ENCODE measurements at places on chromosomes 5 and 9.

DNA sequence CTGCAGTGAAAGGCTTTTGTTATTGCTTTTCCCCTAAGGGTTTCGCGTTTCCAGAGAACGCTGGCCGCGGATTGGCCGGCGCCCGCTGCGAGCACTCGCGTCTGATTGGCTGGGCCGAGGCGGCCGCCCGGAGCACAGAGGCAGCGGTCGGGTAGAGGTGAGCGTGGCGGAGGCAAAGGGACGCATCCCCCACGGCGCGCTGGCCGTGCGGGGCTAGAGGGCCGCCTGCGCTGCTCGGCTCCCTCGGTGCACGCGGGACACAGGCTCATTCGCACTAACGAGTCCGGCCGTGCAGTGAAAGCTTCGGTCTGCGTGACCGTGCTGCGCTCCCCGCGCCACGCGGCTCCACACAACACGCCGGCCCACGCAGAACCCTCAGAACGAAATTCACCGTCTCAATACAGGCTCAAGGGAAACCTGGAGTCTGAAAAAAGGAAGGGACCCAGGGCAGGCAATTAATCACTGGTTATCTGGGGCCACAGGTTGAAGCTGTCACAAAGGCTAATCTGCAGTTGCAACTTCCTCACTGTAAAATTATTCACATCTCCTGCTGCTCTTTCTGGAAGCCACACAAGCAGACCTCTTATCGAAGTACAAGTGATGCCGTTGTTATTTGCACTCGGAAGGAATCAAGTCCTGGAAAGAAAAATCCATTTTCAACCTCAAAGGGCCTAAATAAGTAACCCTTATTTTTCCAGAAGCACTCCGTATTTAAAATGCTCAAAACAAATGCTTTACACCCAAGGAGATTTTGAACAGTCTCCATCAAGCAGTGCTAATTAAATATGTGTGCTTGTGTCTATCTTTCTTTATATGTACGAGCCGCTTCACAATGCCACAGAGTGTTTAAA, 94.6 kb downstream of the ZNF608 start:
- DNase-seq, result no peak

DNA sequence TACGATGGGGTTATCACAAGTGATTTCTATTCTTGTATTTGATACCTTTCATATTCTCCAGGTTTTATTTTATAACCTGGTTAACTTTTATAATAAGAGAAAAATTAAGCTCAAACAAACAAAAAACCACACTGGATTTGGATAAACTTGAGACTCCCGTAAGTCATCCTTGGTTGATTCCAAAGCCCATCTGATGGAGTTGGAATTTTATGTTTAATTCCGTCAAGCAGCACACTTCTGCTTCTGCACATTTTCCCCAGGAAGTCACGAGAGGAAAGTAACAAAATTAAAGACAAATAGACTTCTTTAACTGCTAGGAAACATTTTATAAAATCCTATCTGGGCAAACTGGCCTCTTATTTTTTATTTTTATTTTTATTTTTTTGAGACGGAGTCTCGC, 207.9 kb downstream of the NXNL2 start:
- DNase-seq, result no peak

DNA sequence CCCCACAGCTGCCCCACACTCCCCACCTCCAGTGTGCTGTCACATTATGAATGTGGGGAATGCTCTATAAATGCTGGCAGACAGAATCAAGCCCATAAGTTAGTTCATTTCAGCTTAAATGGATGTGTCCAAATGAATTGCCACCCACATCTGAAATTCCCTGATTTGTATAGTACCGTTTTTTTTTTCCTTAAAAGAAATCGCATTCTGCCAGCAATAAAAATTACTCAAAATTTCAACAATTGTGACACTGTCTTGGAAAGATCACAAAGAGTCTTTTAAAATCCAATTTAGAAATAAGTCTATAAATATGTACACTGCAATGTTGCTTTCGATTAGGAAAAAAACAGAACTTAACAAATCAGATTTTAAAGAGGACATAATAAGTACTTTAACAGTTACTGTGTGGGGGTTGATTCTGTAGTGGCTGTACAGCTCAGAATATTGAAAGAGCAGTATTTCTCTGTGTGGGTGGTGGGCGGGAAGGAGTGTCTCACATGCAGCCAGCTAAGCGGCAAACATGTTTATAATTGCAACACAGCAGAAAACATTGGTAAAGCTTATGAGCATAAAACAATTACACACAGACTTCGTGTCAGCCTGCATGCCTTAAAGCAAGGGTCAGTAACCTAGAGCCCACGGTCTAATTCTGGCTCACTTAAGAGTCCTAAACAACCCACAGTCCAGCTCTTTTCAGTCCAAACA, 24.9 kb upstream of the CSNK1G3 start:
- DNase-seq, result no peak

- DNase-seq, result no peak
Observed at GRCh38 chr9:38226491-38226951, 157.5 kb upstream of the SHB start.

- no peak for DNase-seq
Observed at GRCh38 chr5:11596657-11597071, 307.6 kb downstream of the CTNND2 start.

DNA sequence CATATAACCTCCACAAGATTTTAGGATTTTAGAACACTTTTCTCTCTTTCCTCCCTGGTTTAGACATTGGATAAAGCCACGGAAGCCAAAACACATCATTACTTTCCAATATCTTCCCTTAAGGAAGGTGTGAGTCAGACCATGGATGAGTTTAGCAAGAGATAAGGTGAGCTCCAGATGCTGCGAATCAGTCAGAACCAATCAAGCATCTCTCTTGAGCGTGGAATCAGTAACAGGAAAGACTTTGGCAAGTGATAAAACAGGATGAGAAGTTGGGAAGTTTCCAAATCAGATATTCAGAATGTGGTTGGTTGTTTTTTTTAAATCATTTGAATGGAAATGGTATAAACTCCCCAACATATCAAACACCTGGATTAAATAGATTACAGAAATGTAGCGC, 397.8 kb downstream of the EFNA5 start:
- DNase-seq, result no peak

DNA sequence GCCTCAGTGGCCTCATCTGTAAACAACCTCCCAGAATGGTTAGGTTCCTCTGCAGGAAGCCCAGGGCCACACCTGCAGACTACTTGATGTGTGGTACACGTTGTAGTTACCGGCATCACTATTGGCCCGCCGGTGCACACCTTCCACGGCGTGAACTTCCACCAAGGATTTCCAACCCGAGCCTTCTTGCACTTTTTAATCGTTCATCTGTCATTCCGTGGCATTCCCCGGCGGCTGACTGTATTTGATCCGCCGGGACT, 5.3 kb upstream of the TRIM41 start:
- DNase-seq, result no peak

DNA sequence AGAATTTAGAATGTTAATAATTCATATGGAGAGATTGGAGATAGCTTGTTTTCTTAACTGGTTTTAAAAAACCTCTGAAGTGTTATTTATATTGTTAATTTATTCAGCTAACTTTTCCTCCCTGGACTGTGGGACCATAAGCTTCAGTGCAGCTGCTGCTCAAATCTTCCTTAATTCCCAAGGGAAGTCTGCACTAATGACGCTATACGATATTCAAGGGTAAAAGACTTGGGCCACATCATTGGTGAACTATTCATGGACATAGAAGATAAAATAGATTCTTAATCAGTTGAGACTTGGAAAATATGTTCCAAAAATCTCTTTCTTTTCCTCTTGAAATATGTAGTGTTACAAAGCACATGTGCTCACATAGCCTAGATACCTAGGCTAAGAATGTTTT, 31.1 kb upstream of the GAS1 start:
- no peak for DNase-seq

- no peak for DNase-seq
Observed at GRCh38 chr5:62115014-62115413, 191.0 kb upstream of the KIF2A start.

DNA sequence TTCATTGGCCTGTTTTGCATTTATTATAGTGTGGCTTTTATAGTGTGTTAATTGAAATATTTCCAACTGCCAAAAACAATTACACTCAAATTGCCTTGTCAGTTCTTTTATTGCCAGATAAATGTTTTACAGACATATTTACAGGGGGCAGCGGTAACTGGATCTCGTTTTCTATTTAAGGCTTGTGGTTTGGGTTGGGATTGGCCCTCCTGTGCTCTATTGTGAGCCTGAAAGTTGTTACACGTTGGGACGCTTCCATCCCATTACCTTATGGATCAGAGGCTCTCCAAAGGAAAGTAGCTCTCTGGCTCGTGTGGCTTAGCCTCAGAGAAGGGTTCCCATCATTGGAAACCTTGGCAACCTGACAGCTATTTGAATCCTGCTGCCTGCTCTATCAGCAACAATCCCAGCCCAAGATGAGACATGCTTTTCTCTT, 20.8 kb downstream of the DNAI1 start:
- no peak for DNase-seq

DNA sequence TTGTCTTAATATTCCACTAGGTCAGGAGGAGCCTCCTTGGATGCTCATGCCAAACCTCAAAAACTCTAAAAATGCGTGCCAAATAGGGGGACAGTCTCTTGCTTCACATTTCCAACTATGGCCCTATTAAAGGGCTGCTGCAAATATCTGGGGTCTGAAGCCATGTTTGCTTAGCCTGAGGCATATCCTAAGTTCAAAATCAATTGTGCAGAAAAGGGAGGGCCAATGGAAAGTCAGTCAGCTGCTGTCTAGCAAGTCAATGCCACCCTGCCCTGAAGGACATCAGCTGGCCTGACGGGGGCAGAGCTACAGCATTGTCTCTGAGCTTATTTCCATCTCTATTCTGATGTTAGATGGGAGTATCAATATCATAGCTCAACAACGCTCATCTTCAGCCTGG, 93.6 kb downstream of the SH3TC2 start:
- DNase-seq, result no peak

GRCh38 chr9:124259158-124259808, 1.5 kb downstream of the NEK6 start:
- DNase-seq, result peak; percentile 55

DNA sequence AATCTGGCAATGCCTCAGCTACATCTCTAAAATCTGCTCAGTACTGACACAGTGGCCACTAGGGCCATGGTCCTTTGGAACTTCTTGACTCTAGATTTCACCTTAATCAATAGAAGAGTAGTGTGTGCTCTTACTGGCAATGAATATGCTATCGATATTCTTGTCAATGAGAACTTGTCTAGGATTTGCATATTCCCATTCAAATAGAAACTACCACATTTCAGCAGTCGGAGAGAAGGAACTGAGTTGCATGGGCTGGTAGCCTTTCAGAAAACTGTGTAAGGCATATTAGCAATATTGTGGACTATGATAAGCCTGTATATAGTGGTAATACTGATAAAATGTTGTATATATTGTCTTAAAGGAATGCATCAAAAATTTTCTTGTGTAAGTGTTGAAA, 45.3 kb upstream of the NAA35 start:
- no peak for DNase-seq

DNA sequence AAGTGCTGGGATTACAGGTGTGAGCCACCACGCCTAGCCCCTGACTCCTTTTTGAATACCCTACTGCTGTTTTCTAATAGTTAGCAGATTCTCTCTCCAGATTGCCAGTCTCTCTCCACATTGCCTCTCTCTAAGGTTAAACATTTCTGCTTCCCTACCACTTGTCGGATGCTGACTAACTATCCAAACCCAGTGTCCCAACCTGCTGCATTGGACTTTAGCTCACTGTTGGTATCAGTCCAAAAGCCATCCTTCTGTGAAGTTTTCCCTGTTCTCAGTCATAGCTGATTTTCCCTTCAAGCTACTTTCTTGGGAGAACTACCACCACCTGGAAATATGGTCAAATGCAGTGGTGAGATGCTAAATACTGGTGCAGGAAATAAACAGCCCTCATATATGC, 48.7 kb downstream of the TLR4 start:
- no peak for DNase-seq

All from BJ (cell line).